T-helper 1 cell (primary cell): ENCODE measurements at places on chromosomes 6 and 20.

DNA sequence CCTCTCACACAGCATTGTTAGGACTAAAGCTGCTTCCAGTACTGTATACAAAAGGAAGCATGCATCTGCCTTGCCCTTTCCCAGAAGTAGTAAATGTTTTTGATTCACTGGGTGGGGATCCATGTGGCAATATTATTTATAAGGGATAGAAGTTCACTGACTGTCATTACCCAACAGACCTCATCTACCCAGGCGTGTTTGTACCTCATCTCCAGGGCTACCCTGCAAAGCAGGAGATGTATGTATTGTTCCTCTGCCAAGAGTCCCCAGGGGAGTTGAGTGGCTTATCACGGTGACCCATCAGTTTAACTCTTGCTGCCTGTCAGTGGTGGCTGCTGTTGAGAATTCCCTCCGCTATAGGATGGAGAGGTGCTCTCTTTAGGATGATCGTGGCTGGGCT is 42.5 kb downstream of the SLC24A3 start:
- DNase-seq = no peak

DNA sequence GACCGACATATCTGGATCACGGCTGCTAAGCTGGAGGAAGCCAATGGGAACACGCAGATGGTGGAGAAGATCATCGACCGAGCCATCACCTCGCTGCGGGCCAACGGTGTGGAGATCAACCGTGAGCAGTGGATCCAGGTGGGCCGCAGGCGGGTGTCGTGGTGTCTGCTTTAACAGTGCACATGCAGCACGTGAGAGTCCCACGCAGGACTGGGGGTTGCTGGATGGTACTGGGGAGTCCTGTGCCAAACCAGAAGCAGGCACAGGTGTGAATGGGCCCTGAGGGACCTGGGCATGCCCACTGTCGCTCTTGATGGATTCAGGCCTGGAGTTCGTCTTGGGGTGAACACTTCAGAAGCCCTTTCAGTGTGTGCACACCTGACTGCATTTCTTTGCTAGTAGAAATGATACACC is 24.6 kb upstream of the C20orf204 start:
- DNase-seq = no peak

DNA sequence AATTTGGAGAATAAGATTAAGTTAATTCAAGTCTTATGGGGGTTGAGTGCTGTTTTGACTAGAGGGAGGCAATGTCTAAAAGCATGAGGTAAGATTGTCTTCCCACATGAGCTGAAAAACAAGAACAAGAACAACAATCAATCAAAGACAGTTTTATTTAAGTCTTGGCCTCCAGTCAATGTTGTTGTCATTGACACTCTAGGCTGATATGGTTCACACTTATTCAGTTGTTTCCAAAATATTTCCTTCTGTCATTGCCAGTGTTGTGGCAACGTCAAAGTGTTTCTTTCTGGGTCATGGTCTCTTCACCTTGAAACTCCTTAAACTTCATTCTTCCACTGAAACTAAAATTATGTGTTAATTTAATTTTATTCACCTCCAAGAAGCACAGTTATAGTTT is 72.4 kb downstream of the GRIK2 start:
- no peak for DNase-seq

DNA sequence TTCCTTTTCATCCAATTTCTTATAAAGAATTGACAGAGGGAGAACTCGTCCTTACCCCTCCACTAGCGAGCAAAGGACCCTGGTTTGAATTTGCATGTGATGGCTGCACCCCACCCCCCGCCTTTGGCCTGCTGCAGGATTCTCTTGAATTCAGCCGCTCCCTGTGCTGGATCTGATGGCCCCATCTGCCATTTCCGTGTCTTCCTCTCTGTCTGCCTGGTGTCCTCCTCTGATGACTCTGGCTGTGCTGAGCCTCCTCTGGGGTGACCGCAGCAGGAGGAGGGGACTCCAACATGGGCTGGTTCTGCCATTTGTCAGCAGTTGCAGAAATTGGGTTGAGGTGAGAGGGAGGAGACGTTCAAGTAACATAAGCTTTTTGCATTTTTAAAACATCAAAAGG is 188.8 kb downstream of the DLL1 start:
- DNase-seq = no peak

- no peak for DNase-seq
These were observed 23.2 kb downstream of the AHI1 start for GRCh38 chr6:135474362-135474761.

GRCh38 chr6:286681-287488 is 5.4 kb upstream of the DUSP22 start:
- DNase-seq = no peak

GRCh38 chr20:48164566-48165400 is 379.5 kb upstream of the SULF2 start:
- no peak for DNase-seq

- DNase-seq = no peak
These were observed 152.3 kb downstream of the CARMIL1 start for GRCh38 chr6:25431306-25431974.

DNA sequence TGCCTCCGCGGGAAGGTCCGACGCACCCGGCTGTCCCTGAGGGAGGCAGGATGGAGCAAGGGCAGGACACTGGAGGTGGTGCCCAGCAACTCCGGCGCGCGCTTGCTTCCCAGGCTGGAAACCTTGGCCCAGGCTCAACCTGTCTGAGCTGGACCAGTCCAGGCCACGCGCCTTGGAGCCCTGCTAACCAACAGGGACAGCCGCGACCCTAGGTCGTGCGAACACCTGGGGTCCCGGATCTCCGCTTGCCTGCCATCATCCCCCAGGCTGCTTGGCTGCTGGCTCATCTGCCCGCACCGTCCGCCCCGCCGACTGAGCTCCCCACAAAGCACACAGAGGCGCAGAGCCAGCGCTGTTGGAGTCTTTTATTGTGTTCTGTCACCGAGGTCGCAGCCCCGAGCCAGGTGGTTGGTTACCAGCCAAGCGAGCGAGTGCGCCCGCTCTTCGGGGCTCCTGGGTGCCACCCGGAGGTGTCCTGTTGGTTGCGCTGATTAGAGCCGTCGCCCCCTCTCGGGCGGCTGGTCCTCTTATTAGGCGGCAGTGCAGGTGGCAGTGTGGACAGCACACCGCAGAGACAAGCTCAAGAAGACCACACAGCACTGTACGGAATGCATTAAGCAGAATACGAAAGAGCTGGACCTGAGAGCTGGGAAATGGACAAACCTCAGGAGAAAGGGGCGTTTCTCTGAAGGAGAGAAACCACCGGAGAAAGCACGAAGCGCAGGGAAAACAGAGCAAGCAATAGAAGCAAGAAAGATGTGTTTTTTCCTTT is 3.8 kb downstream of the COL12A1 start:
- no peak for DNase-seq

DNA sequence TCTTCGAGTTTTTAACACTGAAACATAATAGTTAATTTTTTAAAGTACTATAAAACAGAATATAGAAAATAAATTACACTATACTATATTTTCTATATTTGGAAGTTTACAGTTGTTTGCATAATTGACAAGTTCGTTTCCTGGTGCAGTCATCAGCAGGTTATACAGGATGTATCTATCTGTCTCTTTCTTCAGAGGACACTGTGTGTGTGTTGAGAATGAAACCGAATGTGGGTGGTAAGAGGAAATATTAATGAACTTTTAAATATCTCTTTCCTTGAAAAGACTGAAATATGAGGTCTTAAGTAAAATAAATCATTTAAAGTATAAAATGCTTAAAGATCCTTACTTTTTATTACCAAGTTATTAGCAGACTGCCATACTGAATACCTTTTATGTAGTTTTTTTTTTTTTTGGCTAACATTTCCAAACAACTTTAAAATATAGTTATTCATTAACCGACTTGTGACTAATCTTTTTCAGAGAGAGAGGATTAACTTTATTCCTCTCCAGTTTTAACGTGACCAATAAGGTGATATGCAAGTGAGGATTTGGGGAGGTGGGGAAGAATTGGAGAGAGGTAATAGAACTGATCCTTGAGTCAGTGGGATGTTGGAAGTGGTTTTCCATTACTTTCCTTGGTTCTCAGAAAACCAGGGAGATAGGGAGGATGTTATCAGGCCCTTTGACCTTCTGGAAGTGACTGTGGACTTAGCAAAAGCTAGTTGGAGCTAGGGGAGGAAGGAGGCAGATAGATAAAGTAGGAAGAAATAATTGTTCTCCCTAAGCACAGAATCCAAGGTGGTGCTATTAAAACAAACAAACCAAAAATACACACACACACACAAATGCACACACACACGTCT is 380.0 kb upstream of the FLRT3 start:
- DNase-seq = no peak

- no peak for DNase-seq
These were observed 7.9 kb upstream of the TREM1 start for GRCh38 chr6:41294214-41294872.

DNA sequence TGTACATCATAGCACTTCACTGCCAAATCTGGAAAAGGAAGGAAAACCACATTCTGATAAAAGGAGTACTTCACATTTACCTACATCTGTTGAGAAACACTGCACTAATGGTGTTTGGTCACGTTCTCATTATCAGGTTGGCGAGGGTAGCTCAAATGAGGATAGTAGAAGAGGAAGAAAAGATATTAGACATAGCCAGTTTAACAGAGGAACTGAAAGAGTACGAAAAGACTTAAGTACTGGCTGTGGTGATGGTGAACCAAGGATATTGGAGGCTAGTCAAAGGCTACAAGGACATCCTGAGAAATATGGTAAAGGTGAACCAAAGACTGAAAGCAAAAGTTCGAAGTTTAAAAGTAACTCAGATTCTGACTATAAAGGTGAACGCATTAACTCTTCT is 32.0 kb upstream of the GJA10 start:
- no peak for DNase-seq

GRCh38 chr6:100575921-100576320 is 111.2 kb upstream of the SIM1 start:
- no peak for DNase-seq

DNA sequence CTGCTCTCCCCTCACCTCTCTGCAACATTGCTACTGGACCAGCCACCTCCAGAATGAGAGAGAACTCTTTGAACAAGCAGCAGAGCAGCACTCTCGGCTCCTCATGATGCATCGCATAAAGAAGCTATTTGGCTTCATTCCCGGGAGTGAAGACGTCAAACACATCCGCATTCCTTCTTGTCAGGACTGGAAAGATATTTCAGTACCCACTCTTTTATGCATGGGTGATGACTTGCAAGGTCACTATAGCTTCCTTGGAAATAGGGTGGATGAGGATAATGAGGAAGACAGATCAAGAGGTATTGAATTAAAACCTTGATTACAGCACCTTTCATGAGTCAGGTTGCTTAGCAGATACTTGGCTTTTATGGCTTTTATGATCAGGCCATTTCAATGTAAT is 4.3 kb downstream of the CALHM4 start:
- no peak for DNase-seq

- no peak for DNase-seq
These were observed 233.8 kb downstream of the BCKDHB start for GRCh38 chr6:80340280-80340679.

GRCh38 chr20:64109831-64110391 is 2.5 kb upstream of the NPBWR2 start:
- DNase-seq = no peak

DNA sequence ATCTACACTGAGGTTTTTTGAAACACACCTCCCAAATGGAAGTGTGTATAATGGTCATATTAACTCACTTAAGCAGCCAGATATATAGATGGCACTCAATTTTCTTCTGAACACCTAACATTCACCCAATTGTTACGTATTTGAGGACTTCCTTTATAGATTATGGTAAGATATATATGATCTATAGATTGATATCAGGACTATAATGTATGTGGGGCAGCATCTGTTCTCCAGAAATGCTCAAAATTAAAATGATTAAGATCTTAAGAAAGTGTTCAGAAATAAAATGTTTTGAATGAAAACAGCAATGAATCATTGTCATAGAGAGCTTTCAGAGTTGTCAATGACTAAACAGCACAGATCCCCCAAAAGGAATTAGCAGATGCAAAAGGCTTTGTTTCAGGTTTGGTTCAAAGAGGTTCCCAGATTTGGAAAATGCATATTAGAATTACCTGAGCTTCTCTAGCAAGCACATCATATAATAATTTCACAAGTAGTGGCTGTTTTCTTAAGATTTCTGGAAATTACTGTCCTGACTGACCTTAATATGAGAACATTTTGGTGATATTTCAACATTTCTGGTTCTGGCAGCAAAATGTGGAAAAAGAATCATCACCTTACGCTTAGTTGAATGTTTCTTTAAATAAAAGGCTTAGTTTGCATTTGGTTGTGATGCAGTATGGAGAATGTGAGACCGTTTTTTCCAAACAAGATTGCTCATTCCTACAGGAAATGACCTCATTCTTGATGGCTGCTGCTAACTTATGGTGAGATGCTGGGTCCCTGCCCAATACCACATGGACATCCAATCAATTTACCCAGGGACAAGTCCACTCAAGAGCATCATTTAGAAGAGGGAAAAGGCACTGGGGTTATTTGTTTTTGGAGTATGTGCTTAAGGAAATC is 31.5 kb downstream of the TRAF3IP2 start:
- no peak for DNase-seq

DNA sequence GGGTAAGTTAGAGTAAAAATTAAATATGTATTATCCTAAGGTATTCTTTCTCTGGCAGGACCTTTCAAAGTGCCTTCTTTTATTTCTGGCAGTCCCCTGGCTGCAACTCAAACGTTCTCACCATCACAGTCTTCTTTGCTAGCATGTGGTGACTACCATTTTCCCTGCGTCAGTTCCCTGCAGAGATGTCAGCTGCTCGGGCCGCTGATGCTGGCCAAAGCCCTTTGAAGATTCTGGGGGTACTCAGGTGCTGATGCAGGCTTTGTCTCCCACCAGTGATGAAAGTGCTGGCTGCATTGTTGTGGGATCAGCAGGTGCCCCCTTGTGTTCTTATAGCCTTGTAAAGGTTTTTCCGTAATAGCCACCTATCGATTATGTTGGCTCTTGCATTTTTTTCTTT is 140.1 kb downstream of the BTBD3 start:
- DNase-seq = no peak

- DNase-seq = no peak
These were observed 16.7 kb upstream of the DEF6 start for GRCh38 chr6:35280903-35281302.

GRCh38 chr6:25670793-25671513 is 18.9 kb downstream of the SCGN start:
- DNase-seq = no peak

GRCh38 chr20:10090588-10091166 is 55.9 kb downstream of the ANKEF1 start:
- no peak for DNase-seq

DNA sequence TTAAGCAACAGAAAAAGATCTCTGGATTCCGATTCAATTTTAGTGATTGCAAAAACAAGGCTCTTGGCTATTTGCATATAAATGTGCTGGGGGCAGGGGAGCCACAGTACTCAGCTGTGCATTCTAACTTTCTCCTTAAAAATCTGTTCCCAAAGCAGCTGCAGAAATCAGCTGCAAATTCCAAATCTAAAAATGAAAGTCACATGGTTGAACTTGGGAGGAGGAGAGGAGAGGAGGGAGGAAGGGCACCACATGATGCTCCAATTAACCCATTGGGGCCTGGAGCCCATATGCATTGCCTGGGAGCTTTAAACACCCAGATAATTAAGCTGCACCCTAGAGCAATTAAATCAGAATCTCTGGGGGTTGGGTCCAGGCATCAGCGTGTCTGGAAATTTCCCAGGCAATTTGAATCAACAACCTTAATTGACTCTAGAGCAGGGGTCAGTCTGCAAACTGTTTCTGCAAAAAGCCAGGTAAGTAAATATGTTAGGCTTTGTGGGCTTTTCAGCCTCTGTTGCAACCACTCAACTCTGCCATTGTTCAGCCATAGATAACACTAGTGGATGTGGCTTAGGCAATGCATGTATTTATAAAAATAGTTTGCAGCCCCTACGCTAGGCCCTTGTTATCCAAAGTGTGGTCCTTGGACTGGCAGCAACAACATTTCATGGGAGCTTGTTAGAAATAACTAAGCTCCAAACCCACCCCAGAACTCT is 508.1 kb downstream of the KIF16B start:
- no peak for DNase-seq

- DNase-seq = no peak
These were observed 4.6 kb upstream of the SOX18 start for GRCh38 chr20:64053841-64054661.
